AG08396 (cell line): ENCODE measurements at places on chromosomes 5 and 9.

DNA sequence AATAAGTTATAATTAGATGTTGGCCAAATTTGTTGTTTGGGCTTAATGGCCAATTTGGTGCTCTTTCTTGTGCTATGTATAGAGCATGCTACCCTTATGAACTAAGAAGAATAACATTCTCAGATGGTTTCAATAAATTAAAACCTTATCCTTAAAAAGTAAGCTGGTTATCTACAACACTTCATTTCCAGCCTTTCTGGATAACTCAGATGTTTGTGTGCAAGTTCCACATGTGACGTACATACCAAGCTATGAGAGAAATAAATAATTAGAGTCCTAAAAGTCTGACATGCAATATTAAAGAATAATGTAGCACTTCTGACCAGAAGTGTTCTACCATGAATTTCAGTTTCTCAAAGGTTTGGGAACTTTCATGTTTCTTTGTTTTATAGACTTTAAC lies 11.7 kb downstream of the MTREX start:
- no peak for DNase-seq

- peak; percentile 87 for DNase-seq
Observed at GRCh38 chr9:131733541-131734061, 6.3 kb downstream of the RAPGEF1 start.

GRCh38 chr9:92616655-92617111 lies 53.2 kb downstream of the IPPK start:
- DNase-seq = peak; percentile 58

DNA sequence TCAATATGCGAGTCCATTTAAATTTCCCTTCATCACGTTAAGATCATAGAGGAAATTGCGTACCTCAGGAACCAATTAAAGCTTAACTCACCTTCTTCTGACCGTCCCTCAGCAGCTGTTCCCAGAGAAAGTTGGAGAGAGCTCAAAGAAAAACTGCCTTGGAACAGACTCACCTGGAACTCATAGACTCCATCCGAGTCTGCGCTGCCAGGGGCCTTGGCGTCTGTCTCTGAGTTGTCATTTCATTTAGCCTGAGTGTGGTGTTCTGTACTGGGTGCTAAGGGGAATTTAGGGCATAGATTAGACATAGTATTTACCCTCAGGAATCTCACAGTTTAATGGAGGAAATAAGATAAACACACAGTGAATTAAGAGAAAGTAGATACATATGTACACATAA lies 892.7 kb downstream of the TLE1 start:
- DNase-seq = no peak

GRCh38 chr5:36607114-36607571 lies 737 bp downstream of the SLC1A3 start:
- peak; percentile 25 for DNase-seq

- DNase-seq = no peak
Observed at GRCh38 chr9:23590276-23591000, 235.6 kb downstream of the ELAVL2 start.

DNA sequence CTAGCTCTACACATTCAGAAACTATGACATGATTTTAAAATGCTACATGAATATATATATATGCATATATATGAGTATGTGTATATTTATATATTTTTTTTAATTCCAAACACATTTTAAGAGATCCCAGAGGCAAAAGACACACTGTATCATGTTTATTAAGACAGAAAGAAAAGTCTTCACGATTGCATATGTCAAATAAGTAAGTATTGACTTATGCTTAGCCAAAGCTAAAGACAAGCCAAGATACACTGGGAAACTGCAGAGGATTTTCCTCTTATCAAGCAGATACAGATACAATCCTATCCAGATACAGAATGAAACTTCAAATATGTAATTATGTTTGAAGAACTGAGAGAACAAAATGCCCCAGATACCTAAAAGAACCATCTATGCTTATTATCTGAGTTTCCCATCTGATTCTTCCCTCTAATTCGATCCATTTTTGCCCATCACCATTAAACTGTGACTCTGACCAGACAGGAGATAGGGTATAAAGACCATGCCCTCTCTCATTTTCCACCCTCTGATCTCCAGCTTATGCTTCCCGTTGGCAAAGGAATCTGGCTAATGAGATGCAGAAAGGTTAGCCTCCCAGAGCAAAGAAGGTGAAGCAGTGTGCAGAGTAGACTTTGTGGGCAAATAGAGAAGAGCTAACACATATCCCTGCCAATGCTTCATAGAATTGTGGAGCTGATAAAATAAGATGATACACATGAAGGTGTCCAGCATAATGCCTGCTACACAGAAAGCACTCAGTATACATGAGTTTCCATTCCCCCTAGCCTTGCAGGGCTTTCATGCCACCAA lies 131.0 kb upstream of the TARS1 start:
- no peak for DNase-seq

- peak; percentile 62 for DNase-seq
Observed at GRCh38 chr9:127128341-127129072, 6.1 kb upstream of the ANGPTL2 start.
